GM12878 (cell line): ENCODE measurements at places on chromosomes 6 and 20.

DNA sequence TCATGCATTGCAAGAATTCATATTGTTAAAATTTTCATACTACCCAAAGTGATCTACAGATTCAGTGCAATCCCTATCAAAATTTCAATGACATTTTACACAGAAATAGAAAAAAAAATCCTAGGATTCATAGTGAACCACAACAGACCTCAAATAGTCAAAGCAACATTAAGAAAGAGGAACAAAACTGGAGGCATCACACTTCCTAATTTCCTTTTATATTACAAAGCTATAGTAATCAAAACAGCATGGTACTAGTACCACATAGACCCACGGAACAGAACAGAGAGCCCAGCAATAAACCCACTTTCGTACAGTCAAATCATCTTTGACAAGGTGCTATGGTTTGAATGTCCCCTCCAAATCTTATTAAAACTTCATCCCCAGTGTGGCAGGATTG, 39.7 kb downstream of the NTSR1 start:
- DNase-seq = no peak

GRCh38 chr20:6909608-6910007, 142.1 kb downstream of the BMP2 start:
- no peak for DNase-seq

DNA sequence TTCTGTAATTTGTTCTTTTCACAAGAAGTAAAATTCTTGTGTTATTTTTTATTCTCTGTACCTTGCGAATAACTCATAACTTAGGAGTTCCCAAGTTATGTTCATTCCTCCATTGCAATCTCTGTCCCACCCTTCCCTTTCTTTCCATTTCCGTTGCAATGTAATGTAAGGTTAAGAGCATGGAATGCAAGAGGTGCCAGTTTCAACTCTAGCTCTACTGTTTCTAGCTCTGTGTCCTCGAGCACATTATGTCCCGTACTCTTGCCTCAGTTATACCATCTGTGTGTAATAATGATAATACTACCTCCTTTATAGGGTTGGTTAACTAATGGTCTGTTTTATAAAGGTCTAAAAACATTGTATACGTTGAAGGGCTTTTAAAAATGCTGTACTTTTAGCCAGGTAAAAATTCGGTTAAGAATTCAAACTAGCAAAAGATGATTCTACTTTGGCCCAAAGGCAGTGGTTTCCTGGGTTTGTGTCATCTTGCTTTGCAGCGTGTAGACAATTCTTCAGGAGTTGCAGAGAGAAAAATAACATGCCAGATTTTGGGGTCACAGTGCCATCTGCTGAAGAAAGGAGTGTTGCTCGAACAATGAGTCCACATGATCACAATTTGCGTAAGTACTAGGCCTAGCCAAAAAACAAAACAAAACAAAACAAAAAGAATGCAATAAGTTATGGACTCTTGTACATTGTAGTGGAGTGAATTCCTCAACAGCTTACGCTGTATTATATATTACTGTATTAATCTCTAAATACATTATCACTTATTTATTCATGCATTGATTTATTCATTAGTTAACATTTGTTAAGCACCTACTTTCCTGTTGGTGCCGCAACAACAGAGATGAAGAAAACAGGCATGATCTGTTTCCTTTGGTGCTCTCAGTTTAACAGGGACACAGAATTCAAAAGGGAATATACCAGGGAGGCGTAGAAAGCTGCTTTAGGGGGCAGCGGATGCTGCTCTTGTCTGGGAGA, 10.0 kb upstream of the PFDN4 start:
- peak; percentile 36 for DNase-seq

DNA sequence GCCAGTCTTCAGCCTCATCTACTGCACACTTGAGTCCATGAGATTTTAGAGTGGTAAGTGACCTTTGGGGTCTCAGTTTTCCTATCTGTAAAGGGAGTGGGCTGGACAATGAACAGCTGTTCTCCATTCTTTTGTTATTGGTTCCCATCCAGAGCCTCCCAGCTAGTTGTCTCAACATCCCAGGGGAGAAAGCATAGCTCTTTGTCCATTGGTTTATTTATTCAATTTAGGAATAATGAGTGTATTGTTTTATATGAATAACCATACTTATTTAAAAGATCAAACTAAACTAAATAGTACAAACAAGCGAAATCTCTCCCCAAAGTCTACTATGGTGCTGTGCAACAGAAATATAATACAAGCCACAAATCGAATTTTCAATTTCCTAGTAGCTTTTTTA, 13.7 kb downstream of the PIGT start:
- no peak for DNase-seq

DNA sequence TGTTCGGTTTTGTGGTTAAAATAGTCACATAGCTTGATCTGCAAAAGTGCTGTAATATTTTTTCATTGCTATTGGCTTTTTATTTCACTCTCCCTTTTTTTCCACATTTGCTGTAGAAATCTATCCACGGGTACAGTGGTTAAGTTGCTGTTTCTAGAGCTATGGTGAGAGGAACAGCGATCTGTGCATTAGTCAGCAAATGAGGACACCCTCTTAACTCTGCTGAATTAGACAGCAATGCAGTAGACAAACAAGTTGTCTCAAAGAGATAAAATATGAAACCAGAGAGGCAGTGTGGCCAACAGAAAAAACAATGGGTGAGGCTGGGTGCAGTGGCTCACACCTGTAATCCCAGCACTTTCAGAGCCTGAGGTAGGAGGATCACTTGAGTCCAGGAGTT, 17.6 kb upstream of the SYNJ2 start:
- no peak for DNase-seq

- no peak for DNase-seq
Observed at GRCh38 chr6:133128191-133128590, 113.0 kb upstream of the EYA4 start.

DNA sequence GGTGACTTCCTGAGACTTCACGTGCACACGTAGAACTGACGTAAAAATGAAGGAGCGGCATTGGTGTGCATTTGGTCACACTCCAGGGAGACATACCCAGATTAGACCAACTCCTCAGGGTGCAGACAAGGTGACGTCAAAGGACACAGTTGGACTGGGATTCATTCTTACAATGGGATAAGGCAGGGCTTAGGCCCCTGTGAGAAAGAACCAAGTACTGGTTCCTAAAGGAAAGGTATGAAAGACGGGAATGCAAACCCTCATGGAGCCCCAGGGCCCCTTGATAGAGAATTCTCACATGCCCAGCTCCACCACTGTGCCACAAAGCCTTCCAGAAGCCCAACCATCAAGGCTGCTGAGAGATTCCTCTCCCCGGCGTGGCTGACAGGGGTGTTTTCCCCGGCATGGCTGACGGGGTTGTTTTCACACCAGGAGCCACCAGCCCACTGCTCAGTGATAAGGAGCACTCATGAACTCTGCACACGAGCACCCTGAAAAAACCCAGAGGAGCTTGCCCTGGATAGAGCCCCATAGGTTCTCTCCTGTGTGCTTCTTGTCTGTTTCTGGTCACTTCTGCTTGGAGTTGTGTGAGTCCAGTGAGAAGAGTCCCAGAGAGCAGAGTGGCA, 90.1 kb downstream of the CAP2 start:
- no peak for DNase-seq

GRCh38 chr6:169070506-169071176, 183.0 kb downstream of the THBS2 start:
- DNase-seq = no peak

GRCh38 chr6:149043476-149044130, 273.9 kb upstream of the TAB2 start:
- DNase-seq = no peak

- DNase-seq = no peak
Observed at GRCh38 chr6:111791415-111791814, 81.8 kb downstream of the FYN start.

- no peak for DNase-seq
Observed at GRCh38 chr20:40633123-40633850, 55.7 kb downstream of the MAFB start.

GRCh38 chr6:140809694-140810101, 1323.0 kb upstream of the GJE1 start:
- DNase-seq = peak; percentile 35

- no peak for DNase-seq
Observed at GRCh38 chr6:163836876-163837690, 422.6 kb downstream of the QKI start.

GRCh38 chr6:24228681-24229255, 102.8 kb downstream of the NRSN1 start:
- no peak for DNase-seq

DNA sequence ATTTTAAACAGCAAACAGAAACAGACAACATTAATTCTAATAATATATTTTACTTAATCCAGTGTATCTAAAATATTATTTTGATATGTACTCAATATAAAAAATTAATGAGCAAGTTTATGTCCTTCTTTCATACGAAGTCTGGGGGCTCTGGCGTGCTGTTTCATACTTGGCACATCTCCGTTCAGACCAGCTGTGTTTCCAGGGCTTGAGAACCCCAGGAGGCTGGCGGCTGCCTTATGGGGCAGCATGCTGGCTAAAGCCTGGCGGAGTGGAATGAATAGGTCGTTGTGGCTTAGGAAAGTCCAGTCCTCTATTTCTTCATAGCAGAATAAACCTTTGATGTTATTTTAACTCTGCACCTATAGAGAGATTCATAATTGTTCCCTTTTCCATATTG, 43.3 kb downstream of the DUSP22 start:
- DNase-seq = no peak

- DNase-seq = no peak
Observed at GRCh38 chr6:5084781-5085647, at the start of gene PPP1R3G. PPP1R3G (plus strand) TSS chr6:5085341; CDS start chr6:5085486, 145 bp downstream.

GRCh38 chr6:168695701-168696100, 254.7 kb downstream of the SMOC2 start:
- no peak for DNase-seq

GRCh38 chr6:37244430-37245310, 12.9 kb upstream of the TBC1D22B start:
- no peak for DNase-seq

DNA sequence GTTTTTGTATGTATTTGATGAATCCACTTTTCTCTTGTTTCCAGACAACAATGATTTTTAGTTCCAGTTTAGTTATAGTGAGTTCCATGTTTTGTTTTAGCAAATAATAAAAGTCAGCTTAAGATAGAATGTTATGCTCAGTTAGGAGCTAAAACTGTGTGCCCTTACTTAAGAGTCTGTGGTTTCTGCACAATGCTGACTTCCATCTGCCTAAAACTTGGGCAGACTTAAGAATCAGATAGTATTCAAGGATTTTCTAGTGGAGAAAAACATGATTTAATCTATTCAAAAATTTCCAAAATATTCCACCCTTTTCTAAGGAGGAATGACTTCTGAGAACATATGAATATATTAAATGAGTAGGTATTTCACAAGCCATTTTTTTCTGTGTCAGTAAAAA, 32.8 kb downstream of the LAMA4 start:
- no peak for DNase-seq

- no peak for DNase-seq
Observed at GRCh38 chr20:5195655-5196054, 68.8 kb downstream of the CDS2 start.

- no peak for DNase-seq
Observed at GRCh38 chr6:76593668-76594067, 521.2 kb upstream of the IMPG1 start.

DNA sequence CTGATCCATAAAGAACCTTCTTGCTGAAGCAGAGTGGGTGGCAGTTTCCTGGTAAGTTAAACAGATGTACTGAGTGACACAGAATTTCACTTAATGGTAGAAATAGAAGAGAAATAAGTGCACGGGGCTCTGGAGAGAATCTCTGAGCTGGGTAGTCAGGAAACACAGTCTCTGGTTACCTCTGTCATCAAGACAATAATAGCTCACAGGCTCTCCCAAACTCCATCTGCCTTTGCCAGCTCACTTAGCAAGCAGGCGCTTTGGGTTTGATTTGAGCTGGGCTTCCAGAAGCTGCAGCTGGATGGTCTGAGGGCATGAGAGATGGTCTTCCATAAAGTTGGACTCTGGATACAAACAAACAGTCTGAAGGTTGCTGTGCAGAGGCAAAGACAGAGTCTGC, 39.6 kb upstream of the PRSS35 start:
- no peak for DNase-seq
